Forelimb muscle (tissue), 1 donor: ENCODE measurements at places on chromosomes 12 and 14. TPM values are rescaled to one million over a fixed set of nuclear protein-coding genes. Genes with fewer than 3 reads are reported as not detected.

The TAS2R42 gene
- not detected for polyA plus RNA-seq

The OASL gene
- not detected for polyA plus RNA-seq

The KRT75 gene
- not detected for polyA plus RNA-seq

GRCh38 chr12:6979021-6979420 is 8.3 kb downstream of the EMG1 start:
- no peak for DNase-seq

DNA sequence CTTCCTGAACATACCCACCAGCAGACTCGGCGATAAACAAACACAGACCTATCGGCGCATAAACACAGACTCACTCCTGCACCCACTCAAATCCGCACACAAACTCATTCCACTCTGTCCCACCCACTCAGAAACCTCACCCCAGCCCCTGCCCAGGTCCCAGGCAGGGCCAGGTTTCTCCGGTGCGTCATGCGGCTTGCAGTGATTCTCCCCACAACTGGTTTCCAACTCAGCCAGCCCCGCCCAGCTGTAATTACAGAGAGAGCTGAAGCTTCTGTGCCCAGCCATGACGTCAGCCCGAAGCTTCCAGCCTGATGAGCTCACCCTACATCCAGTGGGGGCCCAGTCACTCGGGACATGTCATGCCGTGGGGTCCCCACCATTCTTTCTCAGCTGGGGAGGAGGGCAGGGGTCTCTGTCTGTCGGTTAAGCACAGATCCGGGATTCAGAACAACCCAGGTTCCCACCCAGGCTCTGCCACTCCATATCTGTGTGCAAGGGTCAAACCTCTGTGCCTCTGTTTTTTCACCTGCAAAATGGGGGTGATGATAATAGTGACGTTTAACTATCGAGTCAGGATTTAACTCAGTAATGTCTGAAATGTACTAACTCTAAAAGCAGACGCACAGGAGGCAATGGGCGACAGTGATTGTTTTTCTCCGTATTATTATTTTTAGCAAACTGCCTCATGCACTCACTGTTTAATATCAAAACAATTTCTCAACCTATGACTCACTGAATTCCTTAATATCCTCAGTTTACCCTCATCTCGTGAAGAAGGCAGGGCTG is 2.3 kb upstream of the HSPB8 start:
- DNase-seq: peak; percentile 45

GRCh38 chr14:54127526-54127925 is 170.9 kb upstream of the BMP4 start:
- no peak for DNase-seq

DNA sequence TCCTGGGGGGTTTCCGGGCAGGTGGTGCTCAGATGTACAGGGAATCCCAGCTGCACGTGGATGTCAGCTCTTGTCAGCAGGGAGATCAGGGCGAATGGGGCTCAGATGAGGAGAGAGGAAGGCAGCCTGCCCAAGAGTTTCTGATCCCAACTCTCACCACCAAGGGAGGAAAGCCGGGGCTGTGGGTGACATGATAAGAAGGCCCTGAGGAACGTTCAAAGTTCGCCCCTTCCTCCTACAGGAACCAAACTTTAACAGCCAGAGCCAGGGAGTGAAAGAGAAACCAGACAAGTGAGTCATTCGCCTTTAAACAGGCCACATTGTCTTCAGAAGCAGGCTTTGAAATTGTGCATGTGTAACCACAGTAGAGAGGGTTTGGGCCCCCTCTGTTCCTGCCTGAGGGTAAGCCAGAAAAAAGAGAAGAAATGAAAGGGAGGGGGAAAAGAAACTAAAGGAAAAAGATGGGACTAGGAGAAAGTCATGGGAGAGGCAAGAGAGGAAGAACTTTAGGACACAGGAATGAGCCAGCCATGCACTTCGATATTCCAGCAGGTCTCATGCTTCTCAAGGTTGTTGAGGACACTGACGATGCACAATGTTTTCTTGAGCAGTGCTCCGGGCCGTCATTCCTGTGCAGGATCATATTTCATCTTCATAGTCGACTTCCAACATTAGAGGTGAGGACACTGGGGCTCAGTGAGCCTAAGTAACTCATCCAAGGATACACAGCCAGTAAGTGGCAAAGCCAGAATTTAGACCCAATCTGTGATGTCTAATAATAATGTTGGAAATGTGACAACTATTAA is 691.4 kb upstream of the TBX3 start:
- no peak for DNase-seq

- no peak for DNase-seq
Observed at GRCh38 chr12:112239881-112240280, 114.5 kb downstream of the TRAFD1 start.

DNA sequence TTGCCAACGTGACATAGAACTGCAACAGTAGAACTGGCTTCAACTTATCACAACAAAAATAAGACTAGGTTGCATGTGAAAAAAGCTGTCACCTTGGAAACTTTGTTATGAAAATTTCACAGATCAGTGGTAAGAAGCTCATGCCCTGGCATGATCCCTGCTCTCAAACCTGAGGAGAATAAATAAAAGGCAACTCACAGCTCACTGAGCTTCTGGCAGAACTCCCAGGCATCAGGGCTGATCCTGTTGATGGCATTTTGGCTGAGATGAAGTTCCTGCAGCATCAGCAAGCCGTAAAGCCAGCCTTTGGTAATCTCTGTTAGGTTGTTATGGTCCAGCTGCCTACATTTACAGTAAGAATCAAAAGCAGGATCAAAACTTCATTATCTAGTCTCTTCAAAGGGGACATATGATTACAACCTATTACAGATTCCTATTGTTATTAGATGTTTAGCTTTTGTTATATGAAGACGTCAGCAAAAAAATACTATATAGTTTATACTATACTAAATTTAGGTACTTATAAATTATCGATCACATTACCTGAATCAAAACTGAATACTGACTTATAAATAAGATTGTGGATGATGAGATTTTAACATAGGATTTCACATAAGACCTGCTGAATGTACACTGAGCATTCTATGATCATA is 32.0 kb downstream of the LRIG3 start:
- no peak for DNase-seq

DNA sequence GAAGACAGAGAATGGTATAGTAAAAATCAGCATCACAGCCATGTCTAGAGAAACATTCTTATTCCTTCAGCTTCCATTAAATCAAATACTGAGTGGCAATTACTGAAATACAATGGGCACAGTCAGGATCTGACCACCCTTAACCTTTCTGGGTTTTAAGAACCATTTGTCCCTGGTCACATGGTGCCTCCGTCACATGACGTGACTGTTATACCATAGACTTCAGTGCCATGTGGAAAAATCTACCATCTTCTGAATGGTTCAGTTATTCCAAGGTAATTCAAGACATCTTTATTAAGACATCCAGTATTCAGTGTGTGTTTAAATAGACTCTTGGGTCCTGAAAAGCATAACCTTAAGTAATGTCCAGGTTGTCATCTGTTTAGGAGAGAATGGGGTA is 553.1 kb upstream of the FLRT2 start:
- no peak for DNase-seq

DNA sequence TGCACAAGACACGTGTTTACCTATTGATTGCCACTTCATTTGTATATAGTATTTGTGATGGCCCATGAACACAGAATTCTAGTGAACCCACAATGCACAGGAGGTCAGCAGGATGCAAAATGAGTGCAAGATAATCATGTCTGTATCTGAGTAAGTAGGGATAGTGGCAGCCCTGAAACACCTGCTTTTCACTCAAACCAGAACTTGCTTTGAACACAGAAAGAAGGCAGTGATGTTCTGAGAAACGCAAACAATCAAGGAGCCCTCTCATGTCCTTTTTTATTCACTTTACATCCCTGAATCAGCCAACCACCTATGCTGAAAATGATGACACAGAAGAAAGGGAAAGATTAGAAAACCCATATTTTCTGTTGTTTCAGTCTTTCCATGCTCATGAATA is 170.4 kb upstream of the AVPR1A start:
- DNase-seq: no peak

DNA sequence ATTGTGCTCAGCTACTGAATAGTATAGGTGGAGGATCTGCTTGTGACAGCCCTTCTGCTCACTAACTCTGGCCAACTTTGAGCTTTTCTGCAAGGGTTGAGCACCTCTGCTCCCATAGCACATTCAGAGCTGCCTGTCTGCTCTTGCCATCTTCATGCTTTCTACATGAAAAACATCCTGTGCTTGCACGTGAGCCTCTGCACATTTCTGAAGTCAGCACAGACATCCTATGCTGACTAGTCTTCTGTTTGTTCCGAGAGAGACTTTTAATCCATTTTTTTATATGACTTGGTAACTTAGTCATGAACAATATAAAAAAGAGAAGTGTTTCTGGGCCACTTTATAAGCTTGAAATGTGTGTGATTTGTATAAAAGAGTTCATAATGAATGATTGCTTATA is 969.3 kb downstream of the TMTC2 start:
- no peak for DNase-seq

DNA sequence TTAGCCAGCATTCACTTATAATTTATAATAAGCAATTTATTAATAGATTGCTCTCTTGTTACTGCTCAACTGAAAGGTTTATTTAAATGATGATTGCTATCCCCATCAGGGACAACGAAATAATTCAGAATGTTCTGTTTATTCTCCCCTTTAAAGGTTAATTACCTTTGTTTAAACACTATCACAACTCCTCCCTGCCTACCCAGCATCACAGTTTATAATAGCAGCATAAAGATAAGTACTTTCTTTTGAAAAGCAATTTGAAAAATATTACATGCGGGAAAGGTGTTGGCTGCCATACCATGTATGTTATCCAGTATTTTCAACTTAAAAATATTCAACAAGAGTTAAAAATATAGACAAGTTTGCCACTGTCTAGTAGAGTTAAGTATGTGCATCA is 30.6 kb downstream of the SCAF11 start:
- no peak for DNase-seq

DNA sequence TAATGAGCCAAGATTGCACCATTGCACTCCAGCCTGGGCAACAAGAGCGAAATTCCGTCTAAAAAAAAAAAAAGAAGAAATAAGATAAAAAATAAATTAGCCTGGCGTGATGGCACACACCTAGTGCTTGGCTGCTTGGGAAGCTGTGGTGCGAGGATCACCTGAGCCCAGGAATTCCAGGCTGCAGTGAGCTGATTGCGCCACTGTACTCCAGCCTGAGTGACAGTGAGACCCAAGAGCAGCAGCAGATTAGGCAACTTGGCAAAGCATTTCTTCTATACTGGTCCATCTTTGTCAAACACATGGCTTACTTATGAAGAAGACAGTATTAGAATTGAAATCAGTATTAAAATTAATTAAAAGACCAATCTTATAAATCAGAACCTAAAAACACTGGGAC is 6.3 kb downstream of the GON7 start:
- DNase-seq: no peak

GRCh38 chr14:57061009-57061711 is 207.5 kb downstream of the EXOC5 start:
- no peak for DNase-seq

DNA sequence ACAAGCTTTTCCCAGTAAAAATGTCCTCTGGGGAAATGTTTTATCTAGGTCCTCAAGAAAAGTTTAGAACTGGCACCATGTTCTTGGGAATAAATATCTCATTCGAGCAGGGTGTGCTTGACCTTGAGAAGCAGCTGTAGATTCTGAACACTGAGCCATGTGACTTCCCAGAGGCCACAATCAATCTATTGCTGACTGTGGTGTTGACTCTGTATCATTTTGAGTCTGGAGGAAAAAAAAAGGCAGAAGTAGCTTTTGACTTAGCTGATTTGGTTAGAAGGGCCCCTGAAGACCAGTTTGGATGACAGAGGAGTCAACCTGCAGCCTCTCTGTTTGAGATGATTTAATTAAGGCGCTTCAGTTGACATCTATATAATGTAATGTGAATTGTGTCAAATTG is 592.4 kb upstream of the SEL1L start:
- DNase-seq: no peak
